Hepatocyte (in vitro differentiated cells): ENCODE measurements at places on chromosomes 2 and 18. TPM values are rescaled to one million over a fixed set of nuclear protein-coding genes. Genes with fewer than 3 reads are reported as not detected.

DNA sequence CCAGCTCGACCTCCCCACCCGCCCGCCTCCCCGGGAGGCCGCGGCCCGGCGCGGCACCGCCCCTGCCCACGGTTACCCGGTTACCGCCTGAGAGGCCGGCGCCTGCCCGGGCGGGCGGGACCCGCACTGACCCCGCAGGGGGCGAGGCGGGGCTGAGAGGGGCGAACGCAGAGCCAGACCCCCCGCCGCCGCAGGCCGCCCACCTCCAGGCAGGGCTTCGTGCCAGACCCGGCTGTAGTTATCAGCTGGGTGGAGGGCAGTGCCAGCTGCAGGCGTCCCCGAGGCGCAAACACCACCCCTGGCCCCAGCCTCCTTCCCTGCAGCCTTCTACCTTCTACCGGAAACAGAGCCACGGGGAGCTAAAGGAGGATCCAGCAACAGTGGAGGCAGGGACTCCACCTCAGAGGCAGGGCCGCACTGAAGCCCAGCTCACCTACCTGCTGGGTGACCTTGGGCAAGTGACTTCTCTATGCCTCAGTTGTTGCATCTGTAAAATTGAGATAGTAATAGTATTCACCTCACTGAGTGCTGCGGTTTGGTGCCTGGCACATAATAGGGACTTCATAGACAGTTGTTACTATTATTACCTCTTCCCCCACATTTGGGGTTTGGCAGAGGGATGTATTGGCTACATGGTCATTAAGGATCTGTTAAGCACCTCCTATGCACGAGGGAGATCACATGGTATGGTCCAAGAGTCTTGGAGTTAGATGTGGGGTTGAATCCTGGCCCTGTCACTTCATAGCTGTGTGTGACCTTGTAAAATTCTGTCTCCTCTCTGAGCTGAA lies 231.6 kb upstream of the SMAD2 start:
- DNase-seq = no peak
- H3K4me3 ChIP-seq = peak overlapping the region; percentile 41
- H3K27me3 ChIP-seq = no peaks in the 10 kb centered on the region
- peak overlapping the region; percentile 91 for H3K27ac ChIP-seq

- no peak for DNase-seq
- no peaks in the 10 kb centered on the region for H3K4me1 ChIP-seq
- no peaks in the 10 kb centered on the region for H3K36me3 ChIP-seq
- H3K27me3 ChIP-seq = no peaks in the 10 kb centered on the region
- H3K27ac ChIP-seq = no peak overlapping the region
Measured at GRCh38 chr2:128516938-128517337, 198.3 kb upstream of the HS6ST1 start.

- H3K4me1 ChIP-seq = peaks cover 27% of the 10 kb centered on the region
- no peak overlapping the region for H3K27ac ChIP-seq
- no peaks in the 10 kb centered on the region for H3K36me3 ChIP-seq
- H3K27me3 ChIP-seq = no peaks in the 10 kb centered on the region
Measured at GRCh38 chr18:22551536-22552151, 133.9 kb upstream of the CTAGE1 start.

DNA sequence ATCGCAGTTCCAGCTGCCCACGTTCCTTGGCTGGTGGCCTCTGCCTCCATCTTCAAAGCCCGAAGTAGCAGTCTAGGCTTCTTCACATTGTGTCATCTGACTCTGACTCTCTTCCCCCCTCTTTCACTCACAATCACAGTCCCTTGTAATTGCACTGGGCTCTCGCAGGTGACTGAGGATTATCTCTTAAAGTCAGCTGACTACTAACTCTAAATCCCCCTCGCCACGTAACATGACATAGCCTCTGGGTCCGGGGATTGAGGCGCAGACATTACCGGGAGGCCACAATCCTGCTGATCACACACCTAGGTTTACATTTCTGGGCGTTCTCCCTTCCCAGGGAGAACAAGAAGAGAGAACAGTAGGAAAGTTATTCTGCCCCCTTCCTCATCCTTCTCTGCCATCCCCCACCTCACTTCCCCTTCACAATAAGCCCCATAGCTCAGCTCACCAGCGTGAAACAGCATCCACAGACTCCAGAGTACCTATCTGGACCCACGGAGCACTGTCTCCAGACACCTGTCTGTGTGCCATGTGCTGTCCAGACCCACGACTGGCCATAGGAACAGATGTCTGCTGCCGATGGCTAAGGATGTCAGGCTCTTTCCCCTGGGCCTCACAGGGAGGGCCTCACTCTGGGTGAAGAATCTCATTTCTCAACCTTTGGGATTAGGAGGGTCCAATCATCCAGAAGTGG lies 64.3 kb upstream of the FZD7 start:
- H3K4me1 ChIP-seq = peaks cover 27% of the 10 kb centered on the region
- H3K36me3 ChIP-seq = no peaks in the 10 kb centered on the region
- DNase-seq = no peak
- no peaks in the 10 kb centered on the region for H3K27me3 ChIP-seq

GRCh38 chr2:43269706-43270105 lies 43.3 kb upstream of the ZFP36L2 start:
- H3K27me3 ChIP-seq = no peaks in the 10 kb centered on the region
- DNase-seq = peak; percentile 64
- H3K4me3 ChIP-seq = no peak overlapping the region
- H3K4me1 ChIP-seq = peaks cover 34% of the 10 kb centered on the region
- no peaks in the 10 kb centered on the region for H3K36me3 ChIP-seq

DNA sequence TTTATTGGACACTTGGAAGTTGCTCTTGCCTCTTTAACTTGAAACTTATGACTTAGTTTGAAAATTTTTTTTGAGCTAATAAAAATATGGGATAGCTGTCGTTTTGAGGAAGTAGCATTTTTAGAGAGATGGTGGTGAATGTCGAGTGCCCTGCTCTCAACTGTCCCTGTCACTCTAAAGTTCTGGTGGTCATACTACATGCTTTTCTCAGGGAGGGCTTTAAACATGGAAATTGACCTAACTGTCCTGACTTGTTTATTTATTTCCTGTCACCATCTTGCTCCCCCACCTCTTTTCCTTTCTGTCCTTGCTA lies 16.0 kb downstream of the CEP192 start:
- H3K4me3 ChIP-seq = no peak overlapping the region
- H3K27me3 ChIP-seq = no peaks in the 10 kb centered on the region
- H3K4me1 ChIP-seq = no peaks in the 10 kb centered on the region
- no peak for DNase-seq

Gene REG1B
- not detected in 2 replicates for total RNA-seq

- no peaks in the 10 kb centered on the region for H3K4me1 ChIP-seq
- no peaks in the 10 kb centered on the region for H3K36me3 ChIP-seq
- no peaks in the 10 kb centered on the region for H3K27me3 ChIP-seq
- no peak for DNase-seq
- no peak overlapping the region for H3K27ac ChIP-seq
- H3K4me3 ChIP-seq = no peak overlapping the region
Measured at GRCh38 chr18:28863396-28863795, 686.5 kb upstream of the CDH2 start.

DNA sequence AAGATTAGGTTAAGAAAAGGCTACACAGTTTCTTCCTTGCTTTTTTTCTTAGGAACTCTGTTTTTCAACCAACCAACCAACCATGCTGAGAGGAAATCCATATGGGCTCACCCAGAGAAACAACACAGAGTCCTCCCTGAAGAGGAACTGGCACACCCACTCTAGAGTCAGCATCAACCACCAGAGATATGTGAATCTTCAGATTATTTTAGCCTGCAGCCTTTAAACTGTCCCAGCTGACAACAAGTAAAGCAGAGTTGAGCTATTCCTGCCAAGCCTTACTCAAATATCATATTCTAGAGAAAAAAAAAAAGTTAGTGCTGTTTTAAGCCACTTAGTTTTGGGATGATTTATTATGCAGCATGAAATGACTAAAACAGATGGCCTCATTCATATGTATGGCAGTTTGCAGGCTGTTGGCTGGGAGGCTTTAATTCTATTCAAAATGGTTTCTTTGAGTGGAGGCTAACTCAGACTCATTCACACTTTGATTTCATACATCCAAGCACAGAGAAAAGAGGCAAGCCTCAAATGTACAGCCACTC lies 1637.7 kb upstream of the LRRTM1 start:
- DNase-seq = no peak
- peaks cover 7% of the 10 kb centered on the region for H3K4me1 ChIP-seq

DNA sequence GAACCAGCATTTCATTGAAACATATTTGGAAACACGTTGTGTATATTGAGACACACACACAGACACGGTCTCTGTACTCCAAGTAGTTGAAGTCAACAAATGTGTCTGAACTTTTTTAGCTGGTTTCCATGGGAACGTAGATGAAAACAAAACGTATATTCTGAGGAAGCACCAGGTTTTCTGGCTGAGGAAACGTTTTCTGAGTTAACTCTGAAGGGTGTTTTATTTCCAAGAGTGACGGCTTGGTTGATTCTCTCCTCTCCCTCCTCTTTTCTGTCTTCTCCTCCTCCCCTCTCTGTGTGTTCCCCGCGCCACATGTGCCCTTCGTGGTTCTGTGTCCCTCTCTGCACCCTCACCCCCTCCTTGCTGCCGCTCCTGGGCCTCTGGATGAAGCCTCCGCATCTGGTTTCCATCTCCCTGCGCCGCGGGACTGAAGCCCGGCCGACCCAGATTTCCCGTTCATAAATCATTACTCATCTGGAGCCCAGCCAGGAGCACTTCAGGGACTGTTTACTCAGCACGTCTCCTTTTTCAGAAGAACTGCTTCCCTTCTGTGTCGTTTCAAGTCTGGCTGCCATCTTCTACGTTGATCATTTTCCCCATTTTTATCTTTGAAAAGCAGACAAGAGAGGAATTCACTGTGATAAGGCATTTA lies 122.7 kb downstream of the COL6A3 start:
- H3K4me1 ChIP-seq = peaks cover 28% of the 10 kb centered on the region
- H3K27ac ChIP-seq = peak overlapping the region; percentile 90
- no peaks in the 10 kb centered on the region for H3K36me3 ChIP-seq
- no peaks in the 10 kb centered on the region for H3K27me3 ChIP-seq
- no peak overlapping the region for H3K4me3 ChIP-seq

DNA sequence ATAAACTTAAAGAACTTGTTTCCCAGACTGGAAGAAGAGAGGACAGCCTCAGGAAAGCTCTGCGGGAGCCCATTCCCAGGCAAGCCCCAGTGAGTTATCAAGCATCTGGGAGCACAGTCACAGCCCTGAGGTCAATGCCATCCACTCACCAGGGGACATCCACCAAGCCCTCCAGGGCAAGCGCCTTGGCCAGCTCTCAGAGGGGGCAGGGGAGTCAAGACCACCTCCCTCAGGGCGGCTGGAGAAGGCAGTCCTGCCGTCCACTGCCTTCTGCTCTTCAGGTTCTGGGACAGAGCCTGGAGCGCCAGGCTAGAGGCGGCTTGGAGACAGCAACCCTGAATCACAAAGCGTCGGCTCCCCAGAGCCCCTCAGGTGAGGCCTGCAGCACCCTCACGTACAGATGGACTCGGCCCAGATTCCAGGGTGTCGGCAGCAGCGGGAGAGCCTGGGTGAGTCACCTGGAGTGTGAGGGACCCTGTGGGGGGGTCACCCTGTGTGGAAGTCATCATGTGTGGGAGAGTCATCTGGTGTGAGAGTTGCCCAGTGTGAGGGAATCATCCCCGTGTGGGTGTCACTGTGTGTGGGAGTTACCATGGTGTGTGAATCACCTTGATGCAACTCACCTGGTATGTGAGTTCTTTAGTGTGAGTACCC lies 100.9 kb upstream of the TEX51 start:
- no peaks in the 10 kb centered on the region for H3K36me3 ChIP-seq
- peaks cover 24% of the 10 kb centered on the region for H3K27me3 ChIP-seq
- no peak for DNase-seq

DNA sequence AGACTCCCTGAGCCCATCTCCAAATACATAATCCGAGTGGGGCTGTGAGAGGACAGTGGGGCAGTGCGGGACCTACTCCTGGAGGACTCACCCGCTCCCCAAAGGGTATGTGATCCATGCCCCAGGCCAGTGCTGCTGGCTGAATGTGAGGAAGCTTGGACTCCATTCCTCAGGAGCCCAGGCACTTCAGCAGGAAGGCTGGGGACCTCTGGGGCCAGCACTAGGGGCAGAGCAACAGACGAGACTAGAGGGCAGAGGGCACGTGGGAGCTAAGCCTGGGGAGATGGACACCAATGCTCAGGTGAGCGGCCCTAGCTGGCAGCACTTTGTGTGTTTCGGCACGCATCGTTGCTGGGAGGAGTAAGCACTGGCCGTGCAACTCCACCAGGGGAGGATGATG lies 84.9 kb downstream of the MALT1 start:
- no peaks in the 10 kb centered on the region for H3K27me3 ChIP-seq
- H3K27ac ChIP-seq = no peak overlapping the region
- H3K36me3 ChIP-seq = no peaks in the 10 kb centered on the region
- H3K4me3 ChIP-seq = no peak overlapping the region

Gene DUSP2
- total RNA-seq = 7.2 and 11.3 TPM in 2 replicates

Gene FAM124B
- 0.17 and 0.36 TPM in 2 replicates for total RNA-seq

DNA sequence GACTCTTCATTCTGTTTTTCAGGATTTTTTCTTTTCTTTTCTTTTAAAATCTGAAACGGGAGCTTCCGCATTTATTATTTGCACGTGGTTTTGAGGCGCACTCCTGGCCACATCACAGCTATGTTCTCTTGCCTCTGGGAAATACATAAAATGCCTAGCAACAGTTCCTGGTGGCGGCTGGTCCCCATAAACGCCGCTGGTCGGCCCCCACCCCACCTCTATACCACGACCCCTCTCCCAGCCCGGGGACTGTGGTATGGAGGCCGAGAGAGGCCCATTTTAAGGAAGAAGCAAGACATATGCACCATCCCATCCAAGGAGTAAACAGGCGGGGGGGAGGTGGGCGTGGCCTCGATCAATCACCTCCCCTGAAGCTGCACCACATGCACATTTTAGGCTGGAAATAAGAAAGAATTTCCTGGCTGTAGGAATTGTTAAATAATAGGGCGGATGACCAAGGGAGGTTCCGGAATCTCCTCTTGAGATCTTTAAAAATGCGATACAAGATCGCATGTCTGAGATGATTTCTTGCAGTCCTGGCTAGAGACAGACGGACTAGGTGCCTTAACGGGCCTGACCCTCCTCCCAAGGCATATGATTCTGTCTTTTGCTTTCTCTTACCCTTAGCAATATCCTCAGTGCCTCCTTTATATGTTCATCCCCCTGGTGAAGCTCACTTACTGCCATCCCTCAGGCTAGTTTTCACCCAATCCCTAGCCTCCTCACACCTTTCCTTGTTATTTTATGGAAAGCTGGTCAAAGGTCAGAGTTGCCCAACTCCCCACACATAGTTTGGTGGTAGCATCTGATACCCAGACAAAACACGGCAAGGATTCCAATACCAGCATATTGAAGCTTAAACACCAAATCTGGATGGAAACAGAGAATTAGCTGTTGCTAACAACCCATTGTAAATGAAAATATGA lies 82.4 kb downstream of the BCL2 start:
- H3K27ac ChIP-seq = peak overlapping the region; percentile 88
- peaks cover 19% of the 10 kb centered on the region for H3K4me1 ChIP-seq
- H3K27me3 ChIP-seq = no peaks in the 10 kb centered on the region
- H3K4me3 ChIP-seq = no peak overlapping the region
- no peaks in the 10 kb centered on the region for H3K36me3 ChIP-seq

DNA sequence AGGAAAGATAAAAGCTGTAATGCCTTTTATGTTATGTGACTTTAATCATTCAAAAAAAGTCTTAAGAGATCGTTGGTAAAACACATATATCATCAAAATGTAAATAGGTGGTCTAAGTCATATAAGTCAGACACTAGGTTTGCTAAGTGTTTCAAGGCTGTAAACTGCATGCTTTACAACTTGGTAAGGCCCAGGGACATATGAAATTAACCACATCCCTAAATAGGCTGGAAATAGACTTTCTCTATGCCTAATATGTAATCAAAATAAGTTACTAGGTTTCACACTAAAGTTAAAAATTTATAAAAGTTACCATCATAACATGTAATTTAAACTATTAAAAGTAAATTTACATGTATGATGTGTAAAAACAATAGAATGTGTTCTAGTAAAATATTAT lies 946.3 kb upstream of the LRATD1 start:
- no peak overlapping the region for H3K4me3 ChIP-seq
- no peaks in the 10 kb centered on the region for H3K4me1 ChIP-seq
- H3K27me3 ChIP-seq = no peaks in the 10 kb centered on the region
- H3K27ac ChIP-seq = no peak overlapping the region
